Upper lobe of left lung (tissue), 6 donors: ENCODE measurements at places on chromosomes 7 and 10.

DNA sequence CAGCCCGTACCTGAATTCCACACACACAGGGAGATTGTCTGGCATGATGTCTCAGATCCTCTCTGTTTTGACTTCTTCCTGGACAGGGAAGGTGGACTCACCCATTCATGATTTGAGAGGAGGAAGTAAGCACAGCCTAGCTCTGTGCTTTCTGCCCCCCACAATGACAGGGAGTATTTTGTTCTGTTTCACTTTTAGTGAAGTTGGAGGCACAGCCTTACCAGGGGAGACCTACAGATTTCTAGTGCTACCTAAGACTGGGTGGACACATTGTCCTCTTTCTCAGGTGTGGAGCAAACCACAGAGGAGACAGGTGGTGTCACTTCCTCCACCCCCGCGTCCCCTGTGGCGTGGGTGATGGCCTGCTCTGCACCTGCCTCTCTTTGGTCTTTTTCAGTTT, 408.6 kb upstream of the PFKP start:
- no peak for DNase-seq

GRCh38 chr7:122470859-122471258, 166.3 kb upstream of the FEZF1 start:
- no peak for DNase-seq

- DNase-seq: no peak
Measured at GRCh38 chr7:132453826-132454225, 122.4 kb downstream of the PLXNA4 start.

- no peak for DNase-seq
Measured at GRCh38 chr7:110407242-110407641, 683.7 kb upstream of the LRRN3 start.

GRCh38 chr7:49127359-49127913, 203.1 kb downstream of the CDC14C start:
- DNase-seq: no peak

GRCh38 chr10:114271075-114271778, 32.2 kb downstream of the VWA2 start:
- no peak for DNase-seq

GRCh38 chr10:93436591-93437085, 45.5 kb downstream of the MYOF start:
- no peak for DNase-seq

- DNase-seq: peak; percentile 21
Measured at GRCh38 chr7:25495342-25496250, 267.3 kb upstream of the NPVF start.

- no peak for DNase-seq
Measured at GRCh38 chr7:107914831-107915230, 23.8 kb downstream of the DLD start.
